ENCODE measurements at places on chromosomes 4 and X. TPM values are rescaled to one million over a fixed set of nuclear protein-coding genes. Genes with fewer than 3 reads are reported as not detected.

The SRPX2 gene
- total RNA-seq, result 0.34 TPM

The CNGA2 gene
- total RNA-seq, result not detected

The SPIN2A gene
- 4.5 TPM for total RNA-seq

The FAM200B gene
- total RNA-seq, result 25.8 TPM

The TCEAL6 gene
- 0.81 TPM for total RNA-seq

The SLAIN2 gene
- 35.8 TPM for total RNA-seq

The SPATA4 gene
- not detected for total RNA-seq

The CXCL6 gene
- 3.8 TPM for total RNA-seq

The SSX3 gene
- not detected for total RNA-seq

The FAM149A gene
- total RNA-seq, result 14.6 TPM

The NOCT gene
- 43.4 TPM for total RNA-seq

The ASMT gene
- total RNA-seq, result 0.87 TPM

The CASK gene
- 54.0 TPM for total RNA-seq

The PAGE2 gene
- total RNA-seq, result not detected

DNA sequence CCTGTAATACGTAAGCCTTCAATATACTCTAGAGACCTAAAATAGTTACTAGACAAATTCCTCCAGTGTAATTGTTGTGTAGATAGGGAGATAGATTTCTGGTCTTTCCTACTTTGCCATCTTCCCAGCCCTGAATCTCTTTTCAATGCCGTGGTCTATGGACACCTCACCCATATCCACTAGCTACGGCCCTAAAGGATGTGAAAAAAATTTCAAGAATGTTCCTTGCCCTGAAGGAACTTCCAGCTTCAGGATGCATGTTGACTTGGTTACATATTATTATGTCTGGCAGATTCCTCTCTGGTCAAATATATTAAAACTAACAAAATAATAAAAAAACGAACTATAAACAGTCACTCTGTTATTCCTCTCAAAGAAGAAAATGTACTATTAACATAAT lies 52.4 kb upstream of the TSPAN5 start:
- H3K4me3 ChIP-seq, result no peak overlapping the region
- H3K27ac ChIP-seq, result no peak overlapping the region
- peaks cover 8% of the 10 kb centered on the region for H3K36me3 ChIP-seq
- H3K27me3 ChIP-seq, result no peaks in the 10 kb centered on the region
- peaks cover 3% of the 10 kb centered on the region for H3K4me1 ChIP-seq

DNA sequence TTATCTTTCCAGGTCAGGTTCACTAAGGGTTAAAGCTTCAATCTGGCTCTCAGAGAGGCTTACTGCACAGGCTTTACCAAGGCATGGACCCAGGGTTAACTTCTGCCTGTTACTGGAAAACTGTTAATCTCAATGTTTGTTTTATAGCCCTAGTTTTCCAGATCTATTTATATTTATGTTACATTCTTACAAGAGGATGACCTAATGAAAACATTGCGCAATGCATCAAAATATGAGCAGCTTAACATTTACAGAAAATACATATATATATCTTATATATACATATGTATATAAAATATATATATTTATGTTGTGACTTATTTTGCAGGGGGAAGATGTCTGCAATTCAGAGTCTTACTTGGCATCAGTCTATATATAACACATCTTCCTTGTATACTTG lies 112.3 kb downstream of the PCDH19 start:
- no peak overlapping the region for H3K27ac ChIP-seq
- no peaks in the 10 kb centered on the region for H3K27me3 ChIP-seq

DNA sequence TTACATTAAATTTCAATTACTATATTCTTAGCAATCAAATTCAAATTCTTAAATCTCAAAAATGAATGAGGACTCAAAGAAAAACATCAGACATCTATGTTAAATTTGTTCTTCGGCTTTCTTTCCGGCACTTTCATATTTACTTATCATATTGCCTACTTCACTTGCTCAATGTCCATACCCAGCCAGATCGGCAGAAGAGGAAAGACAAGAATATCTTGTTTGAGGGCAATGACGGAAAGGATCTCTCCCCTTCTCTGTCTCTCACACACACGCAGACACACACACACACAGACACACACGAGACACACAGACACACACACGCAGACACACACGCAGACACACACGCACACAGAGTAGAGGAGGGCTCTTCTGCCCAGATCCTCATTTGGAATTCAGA lies 13.2 kb upstream of the IRF2 start:
- no peak overlapping the region for H3K4me3 ChIP-seq
- peaks cover 13% of the 10 kb centered on the region for H3K36me3 ChIP-seq
- H3K4me1 ChIP-seq, result no peaks in the 10 kb centered on the region

DNA sequence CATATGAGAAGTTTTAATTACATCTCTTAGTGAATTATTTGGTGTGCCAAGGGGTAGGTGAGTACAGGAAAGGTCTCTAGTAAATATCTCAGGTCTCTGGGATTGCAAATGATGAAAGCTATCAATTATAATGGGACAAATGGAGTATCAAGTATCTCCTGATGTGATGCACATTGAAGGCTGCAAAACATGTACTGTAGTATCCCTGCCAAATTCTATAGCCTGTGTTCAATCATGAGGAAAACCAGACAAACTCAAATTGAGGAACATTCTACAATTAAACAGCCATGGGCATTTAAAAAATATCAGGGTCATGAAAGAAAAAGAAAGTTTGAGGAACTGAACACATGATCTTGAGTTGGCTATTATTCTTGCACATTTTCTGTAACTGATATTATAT lies 665.4 kb upstream of the PABPC4L start:
- H3K4me1 ChIP-seq, result peaks cover 5% of the 10 kb centered on the region
- no peak overlapping the region for H3K4me3 ChIP-seq
- H3K36me3 ChIP-seq, result no peaks in the 10 kb centered on the region
- no peaks in the 10 kb centered on the region for H3K27me3 ChIP-seq
- no peak overlapping the region for H3K27ac ChIP-seq

GRCh38 chrX:123311486-123311885 lies 127.4 kb downstream of the GRIA3 start:
- H3K4me3 ChIP-seq, result no peak overlapping the region
- no peak for DNase-seq
- no peak overlapping the region for H3K27ac ChIP-seq
- H3K4me1 ChIP-seq, result no peaks in the 10 kb centered on the region
- no peaks in the 10 kb centered on the region for H3K36me3 ChIP-seq
- H3K27me3 ChIP-seq, result no peaks in the 10 kb centered on the region

DNA sequence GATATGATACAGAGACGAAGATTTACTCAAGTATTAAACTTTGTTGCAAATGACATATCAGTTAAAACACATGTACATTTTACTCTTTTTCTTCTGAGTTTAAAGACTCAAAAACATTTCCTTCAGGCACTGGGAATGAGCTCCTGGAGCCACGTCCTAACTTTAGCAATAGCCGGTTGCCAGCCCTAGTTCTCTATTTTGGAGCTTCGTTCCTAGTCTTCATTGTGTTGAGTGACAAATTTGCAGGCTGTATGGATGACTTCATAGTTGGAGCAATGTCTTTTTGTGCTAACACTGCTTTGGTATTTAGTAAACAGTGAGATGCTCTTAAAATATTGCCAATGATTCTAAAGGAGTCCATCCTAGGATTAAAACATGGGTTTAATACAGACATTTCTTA lies 190.9 kb downstream of the FAT4 start:
- H3K4me3 ChIP-seq, result no peak overlapping the region
- H3K27me3 ChIP-seq, result no peaks in the 10 kb centered on the region
- H3K36me3 ChIP-seq, result peaks cover 7% of the 10 kb centered on the region
- no peak for DNase-seq
- H3K4me1 ChIP-seq, result peaks cover 10% of the 10 kb centered on the region

- peaks cover 7% of the 10 kb centered on the region for H3K36me3 ChIP-seq
- H3K4me3 ChIP-seq, result no peak overlapping the region
- DNase-seq, result no peak
These were observed 70.8 kb upstream of the PACRGL start for GRCh38 chr4:20629186-20630106.

DNA sequence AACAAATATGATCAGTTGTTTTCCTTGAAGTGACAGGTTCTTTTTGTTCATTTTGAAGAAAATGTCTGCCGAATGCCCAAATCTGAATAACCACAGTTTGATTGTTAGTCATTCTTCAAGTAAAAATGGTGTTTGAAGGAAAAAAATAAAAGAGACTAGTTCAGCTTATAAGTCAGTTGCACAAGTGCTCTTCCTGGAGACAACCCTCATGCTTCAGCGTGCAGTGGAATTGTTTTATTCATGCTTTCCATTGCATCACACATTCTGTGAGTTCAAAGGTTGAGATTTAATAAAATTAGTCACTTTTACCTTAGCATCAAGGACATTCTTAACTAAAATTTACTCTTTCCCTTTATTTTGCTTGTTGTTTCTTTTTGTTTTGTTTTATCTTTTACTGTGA lies 404.9 kb downstream of the ZNF674 start:
- DNase-seq, result no peak
- no peaks in the 10 kb centered on the region for H3K27me3 ChIP-seq
- no peak overlapping the region for H3K27ac ChIP-seq
- peaks cover 12% of the 10 kb centered on the region for H3K4me1 ChIP-seq
- no peak overlapping the region for H3K4me3 ChIP-seq

- no peaks in the 10 kb centered on the region for H3K27me3 ChIP-seq
- H3K36me3 ChIP-seq, result no peaks in the 10 kb centered on the region
- peaks cover 14% of the 10 kb centered on the region for H3K4me1 ChIP-seq
- H3K4me3 ChIP-seq, result no peak overlapping the region
- DNase-seq, result no peak
- H3K27ac ChIP-seq, result no peak overlapping the region
These were observed 140.1 kb upstream of the TTC29 start for GRCh38 chr4:147085781-147086180.

GRCh38 chr4:184955636-184956035 lies 62.7 kb upstream of the HELT start:
- H3K27ac ChIP-seq, result no peak overlapping the region
- peaks cover 2% of the 10 kb centered on the region for H3K27me3 ChIP-seq
- no peak for DNase-seq
- peaks cover under 1% of the 10 kb centered on the region for H3K4me1 ChIP-seq
- H3K36me3 ChIP-seq, result no peaks in the 10 kb centered on the region

GRCh38 chr4:158168606-158169005 lies 4.2 kb downstream of the GASK1B start:
- H3K27me3 ChIP-seq, result no peaks in the 10 kb centered on the region
- DNase-seq, result no peak
- no peak overlapping the region for H3K27ac ChIP-seq
- no peaks in the 10 kb centered on the region for H3K36me3 ChIP-seq

Data from WTC11 (cell line).